Esophagus muscularis mucosa (tissue), 4 donors: ENCODE measurements at places on chromosomes 11 and 22. TPM values are rescaled to one million over a fixed set of nuclear protein-coding genes. Genes with fewer than 3 reads are reported as not detected.

GRCh38 chr11:44505581-44506054, 59.8 kb upstream of the CD82 start:
- DNase-seq: no peak
- H3K4me1 ChIP-seq: no peaks in the 10 kb centered on the region
- peaks cover 10% of the 10 kb centered on the region for H3K27me3 ChIP-seq
- no peak overlapping the region for H3K4me3 ChIP-seq
- no peaks in the 10 kb centered on the region for H3K36me3 ChIP-seq
- H3K27ac ChIP-seq: no peak overlapping the region

DNA sequence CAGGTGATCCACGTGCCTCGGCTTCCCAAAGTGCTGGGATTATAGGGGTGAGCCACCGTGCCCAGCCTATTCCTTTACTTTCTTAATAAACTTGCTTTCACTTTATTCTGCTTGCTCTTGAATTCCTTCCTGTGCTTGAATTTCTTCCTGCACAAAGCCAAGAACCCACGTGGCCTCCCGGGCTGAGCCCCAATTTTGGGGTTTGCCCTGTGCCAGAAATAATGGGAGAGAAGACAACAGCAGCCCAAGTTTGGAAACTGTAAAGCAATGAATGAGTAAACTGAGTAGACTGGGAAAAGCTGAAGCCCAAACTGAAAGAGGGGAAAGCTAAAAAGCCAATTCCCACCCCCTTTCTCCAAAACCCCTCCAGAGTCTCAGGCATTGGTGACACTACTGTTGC, 136.4 kb downstream of the NECTIN1 start:
- no peaks in the 10 kb centered on the region for H3K27me3 ChIP-seq
- no peak overlapping the region for H3K27ac ChIP-seq
- DNase-seq: no peak
- no peak overlapping the region for H3K4me3 ChIP-seq
- no peaks in the 10 kb centered on the region for H3K4me1 ChIP-seq
- H3K36me3 ChIP-seq: no peaks in the 10 kb centered on the region

DNA sequence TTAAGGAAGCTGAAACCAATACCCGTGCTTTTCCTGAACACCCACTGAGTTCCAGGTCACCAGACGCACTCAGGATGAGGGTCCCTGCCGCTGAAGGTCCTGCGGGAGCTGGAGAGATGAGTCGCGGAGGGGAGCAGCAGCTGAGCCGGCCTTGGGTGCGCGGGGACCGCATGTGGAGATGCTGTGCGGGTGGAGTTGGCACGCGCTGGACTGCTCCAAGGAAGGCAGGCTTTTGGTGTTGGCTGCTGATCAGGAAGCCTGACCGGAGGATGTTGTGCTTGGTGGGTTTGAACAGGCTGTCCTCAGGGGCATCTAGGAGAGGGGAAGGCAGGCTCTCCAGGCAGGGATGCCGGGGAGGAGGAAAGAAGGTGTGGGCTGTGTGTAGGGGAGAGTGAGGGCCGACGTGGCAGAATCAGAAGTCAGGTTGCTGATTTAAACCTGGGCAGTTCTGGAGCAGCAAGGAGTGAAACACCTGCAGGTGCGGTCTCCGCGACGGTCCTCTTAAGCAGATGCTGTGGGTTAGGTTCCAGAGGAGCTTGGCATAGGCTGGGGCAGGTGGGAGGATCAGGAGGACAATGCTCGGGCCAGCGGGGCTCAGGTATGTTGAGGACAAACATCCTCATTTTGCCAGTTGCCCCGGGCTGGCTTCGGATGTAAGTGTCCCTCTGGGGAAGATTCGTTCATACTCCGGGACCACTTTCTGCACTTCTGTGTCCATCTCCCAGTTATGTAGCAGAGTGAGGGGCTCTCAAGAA, 197.5 kb upstream of the B3GAT1 start:
- peak; percentile 70 for DNase-seq
- H3K27ac ChIP-seq: no peak overlapping the region
- no peak overlapping the region for H3K4me3 ChIP-seq
- H3K4me1 ChIP-seq: no peaks in the 10 kb centered on the region

Gene NOX4
- 3.4 TPM for total RNA-seq

DNA sequence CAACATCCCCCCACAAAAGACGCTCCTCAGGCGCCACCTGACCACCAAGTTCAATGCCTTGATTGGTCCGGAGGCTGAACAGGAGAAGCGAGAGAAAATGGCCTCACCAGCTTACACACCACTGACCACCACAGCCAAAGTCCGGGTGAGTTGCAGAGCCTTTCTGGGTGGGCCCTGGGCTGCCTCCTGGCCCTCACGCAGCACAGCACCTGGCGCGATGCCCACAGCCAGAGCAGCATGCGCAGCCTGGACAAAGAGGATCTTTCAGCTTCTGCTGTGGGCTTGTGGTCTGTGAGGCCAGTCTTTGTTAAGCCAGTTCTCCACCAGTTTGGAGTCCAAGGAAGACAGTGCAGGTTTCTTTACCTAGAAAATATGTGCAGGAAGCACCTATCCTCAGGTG, 21.6 kb downstream of the CYB5R2 start:
- H3K27me3 ChIP-seq: no peaks in the 10 kb centered on the region
- DNase-seq: no peak
- H3K36me3 ChIP-seq: peaks cover 81% of the 10 kb centered on the region
- H3K27ac ChIP-seq: no peak overlapping the region

- H3K4me3 ChIP-seq: no peak overlapping the region
- no peak overlapping the region for H3K27ac ChIP-seq
- H3K27me3 ChIP-seq: no peaks in the 10 kb centered on the region
These were observed 18.5 kb downstream of the GAB2 start for GRCh38 chr11:78399136-78399535.

- no peak overlapping the region for H3K27ac ChIP-seq
- no peaks in the 10 kb centered on the region for H3K4me1 ChIP-seq
- H3K27me3 ChIP-seq: no peaks in the 10 kb centered on the region
- DNase-seq: no peak
- H3K4me3 ChIP-seq: no peak overlapping the region
These were observed 17.2 kb downstream of the PPFIBP2 start for GRCh38 chr11:7531011-7531410.

DNA sequence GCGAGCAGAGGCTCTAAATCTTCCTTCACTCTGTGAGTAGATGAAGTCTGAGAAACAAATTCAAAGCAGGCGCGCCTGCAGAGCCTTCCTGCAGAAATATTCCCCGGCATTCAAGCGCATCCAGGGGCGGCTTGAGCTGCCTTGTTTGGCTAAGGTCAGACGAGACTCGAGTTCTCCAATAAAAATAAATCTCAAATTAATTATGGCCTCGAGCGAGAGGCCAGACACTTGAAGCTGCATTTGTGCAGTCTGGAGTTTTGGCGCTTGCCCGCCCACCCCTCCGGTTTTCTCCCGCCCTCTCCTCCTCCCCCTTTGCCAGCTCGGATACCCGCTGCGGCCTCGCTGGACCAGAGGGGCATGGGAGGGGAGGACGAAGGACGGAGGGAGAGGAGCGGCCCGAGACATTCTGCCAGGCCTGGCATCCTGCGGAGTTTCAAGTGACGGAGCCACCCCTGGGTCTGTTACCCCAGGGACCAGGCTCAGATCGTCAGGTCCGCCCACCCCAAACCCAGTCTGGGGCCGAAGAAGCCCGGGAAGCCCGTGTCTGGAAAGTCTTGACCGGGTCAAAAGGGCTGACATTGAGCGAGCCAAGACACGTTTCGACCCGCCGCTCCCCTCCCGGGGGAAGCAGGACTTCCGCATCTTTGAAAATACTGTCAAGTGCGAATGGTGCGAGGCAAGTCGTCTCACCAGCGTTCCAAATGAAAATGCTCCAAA, 3.8 kb upstream of the FLI1 start:
- H3K27me3 ChIP-seq: peaks cover 52% of the 10 kb centered on the region
- no peaks in the 10 kb centered on the region for H3K36me3 ChIP-seq
- peak overlapping the region; percentile 43 for H3K4me3 ChIP-seq
- DNase-seq: no peak

Gene METTL15
- total RNA-seq: 7.5 TPM

- no peaks in the 10 kb centered on the region for H3K4me1 ChIP-seq
- H3K4me3 ChIP-seq: no peak overlapping the region
- H3K36me3 ChIP-seq: no peaks in the 10 kb centered on the region
- peaks cover 9% of the 10 kb centered on the region for H3K27me3 ChIP-seq
- no peak for DNase-seq
- no peak overlapping the region for H3K27ac ChIP-seq
These were observed 35.5 kb upstream of the CD82 start for GRCh38 chr11:44529895-44530412.

Gene GLYAT
- not detected for total RNA-seq

- peaks cover 65% of the 10 kb centered on the region for H3K4me1 ChIP-seq
- no peak for DNase-seq
- no peaks in the 10 kb centered on the region for H3K36me3 ChIP-seq
- H3K27ac ChIP-seq: no peak overlapping the region
- H3K27me3 ChIP-seq: no peaks in the 10 kb centered on the region
These were observed 9.7 kb downstream of the MRTFA start for GRCh38 chr22:40626851-40627250.

DNA sequence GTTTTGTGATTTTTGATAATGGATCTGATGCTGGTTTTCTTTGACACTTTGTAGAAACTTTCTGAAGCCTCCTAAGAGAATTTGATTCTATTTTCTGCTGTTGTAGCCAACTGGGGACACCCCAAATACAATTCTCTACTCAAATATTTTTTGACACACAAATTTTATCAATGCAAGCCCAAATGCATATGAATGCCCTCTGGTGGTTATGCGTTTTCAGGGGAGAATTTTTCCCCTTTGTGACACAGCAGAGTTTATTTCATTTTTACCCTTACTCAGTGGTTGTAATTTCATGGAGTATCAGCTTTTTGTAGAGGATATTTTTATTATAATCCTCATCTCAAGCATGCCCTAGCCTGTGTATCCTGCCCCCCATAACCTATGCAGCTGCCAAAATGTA, 44.7 kb upstream of the MTMR2 start:
- no peaks in the 10 kb centered on the region for H3K27me3 ChIP-seq
- no peak overlapping the region for H3K27ac ChIP-seq
- DNase-seq: no peak
- no peaks in the 10 kb centered on the region for H3K4me1 ChIP-seq

Gene WEE1
- 39.9 TPM for total RNA-seq

DNA sequence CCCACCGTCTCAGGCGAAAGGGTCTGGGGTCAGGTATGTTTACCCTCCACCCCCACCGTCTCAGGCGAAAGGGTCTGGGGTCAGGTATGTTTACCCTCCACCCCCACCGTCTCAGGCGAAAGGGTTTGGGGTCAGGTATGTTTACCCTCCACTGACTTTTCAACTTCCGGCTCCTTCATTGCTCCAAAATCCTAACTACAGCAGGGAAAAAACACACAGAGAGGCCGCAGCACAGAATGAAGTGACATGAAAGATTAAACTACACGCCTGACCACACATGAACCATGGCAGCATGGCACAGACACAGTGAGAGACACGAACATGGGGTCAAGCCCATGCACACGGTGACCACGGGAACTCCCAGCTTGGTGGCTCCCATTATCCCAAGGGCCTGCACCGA, 634.9 kb upstream of the B3GAT1 start:
- H3K27me3 ChIP-seq: no peaks in the 10 kb centered on the region
- H3K36me3 ChIP-seq: no peaks in the 10 kb centered on the region
- no peak for DNase-seq

DNA sequence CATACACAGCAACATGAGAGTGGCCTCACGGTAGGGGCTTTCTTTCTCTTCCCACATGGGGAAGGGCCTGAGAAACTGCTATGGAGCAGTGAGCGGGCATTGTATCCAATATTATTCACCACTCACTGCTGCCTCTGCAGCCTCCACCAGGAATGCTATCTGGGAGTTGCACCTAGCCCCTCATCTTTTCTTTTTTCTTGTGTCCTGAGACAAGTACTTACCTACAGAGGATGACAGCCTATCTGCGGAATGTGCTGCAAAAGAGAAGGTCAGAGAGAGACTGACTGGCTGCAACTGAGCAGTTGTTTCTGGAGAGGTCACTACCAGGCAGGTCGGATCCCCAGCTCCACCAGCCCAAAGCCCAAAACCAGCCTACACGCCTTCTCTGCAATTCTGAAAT, 52.1 kb upstream of the HTATIP2 start:
- H3K36me3 ChIP-seq: no peaks in the 10 kb centered on the region
- no peak overlapping the region for H3K4me3 ChIP-seq
- H3K27me3 ChIP-seq: no peaks in the 10 kb centered on the region
- H3K27ac ChIP-seq: no peak overlapping the region

Gene LRRC56
- 0.33 TPM for total RNA-seq

DNA sequence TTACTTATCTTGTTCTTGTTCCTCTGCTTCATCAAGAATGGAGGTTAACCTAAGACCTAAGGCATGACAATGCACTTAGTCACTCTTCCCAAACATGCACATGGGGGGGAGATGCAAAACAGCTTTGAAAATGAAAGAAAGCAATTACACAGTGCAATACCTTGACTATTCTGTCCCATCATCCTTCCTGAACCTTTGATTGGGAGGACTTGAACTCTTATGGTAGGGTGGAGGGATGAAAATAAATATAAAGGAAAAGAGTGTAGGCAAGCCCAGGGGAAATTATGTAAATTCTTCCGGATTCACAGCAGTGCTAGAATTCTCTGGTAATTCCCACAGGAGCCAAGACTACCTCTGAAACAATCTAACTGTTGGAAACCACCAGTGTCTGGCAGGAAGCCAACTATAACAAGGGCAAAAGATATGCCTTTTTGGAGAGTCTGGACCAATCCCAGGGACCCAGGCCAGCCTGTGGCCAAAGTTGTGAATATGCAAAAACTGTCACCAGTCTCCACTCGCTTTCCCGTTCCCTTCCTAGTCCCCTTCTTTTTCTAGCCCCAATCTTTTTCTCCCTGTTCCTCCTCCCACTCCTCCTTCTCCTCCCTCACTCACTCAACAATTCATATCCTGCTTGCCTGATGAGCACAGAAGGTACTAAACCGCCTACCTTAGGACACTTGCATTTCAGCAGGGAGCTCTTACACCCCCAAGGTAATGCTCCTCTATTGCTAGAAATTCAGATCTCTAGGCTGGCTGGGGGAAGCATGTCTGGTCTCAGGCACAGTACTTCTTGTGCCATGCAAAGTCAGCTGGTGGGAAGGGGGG, 2.5 kb upstream of the RCN1 start:
- H3K27ac ChIP-seq: peak overlapping the region; percentile 23
- H3K36me3 ChIP-seq: no peaks in the 10 kb centered on the region
- H3K27me3 ChIP-seq: no peaks in the 10 kb centered on the region
- DNase-seq: no peak
- peaks cover 43% of the 10 kb centered on the region for H3K4me1 ChIP-seq
- no peak overlapping the region for H3K4me3 ChIP-seq

DNA sequence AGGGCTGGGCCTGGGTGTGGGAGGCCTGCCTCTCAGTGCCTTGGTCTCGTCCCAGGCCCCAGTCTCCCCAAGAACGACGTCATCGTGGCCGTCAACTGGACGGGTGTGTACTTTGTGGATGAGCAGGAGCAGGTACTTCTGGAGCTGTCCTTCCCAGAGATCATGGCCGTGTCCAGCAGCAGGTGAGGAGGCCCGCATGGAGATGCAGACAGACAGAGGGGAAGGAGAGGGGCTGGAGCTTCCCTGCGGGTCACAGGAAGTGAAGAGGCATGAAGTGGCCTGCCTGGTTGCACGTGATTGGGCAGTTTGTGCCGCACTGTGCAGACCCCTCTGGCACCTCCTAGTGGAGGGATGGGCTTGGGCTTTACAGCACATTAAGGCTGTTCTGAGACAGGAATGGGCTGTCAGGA, 70.4 kb downstream of the MYO7A start:
- no peak overlapping the region for H3K27ac ChIP-seq
- no peak overlapping the region for H3K4me3 ChIP-seq
- H3K36me3 ChIP-seq: no peaks in the 10 kb centered on the region
- H3K4me1 ChIP-seq: no peaks in the 10 kb centered on the region

- peaks cover 5% of the 10 kb centered on the region for H3K36me3 ChIP-seq
- no peak for DNase-seq
- H3K4me3 ChIP-seq: no peak overlapping the region
- H3K27ac ChIP-seq: no peak overlapping the region
These were observed 10.6 kb upstream of the ARAP1 start for GRCh38 chr11:72762641-72763304.
